Psoas muscle (tissue), 8 donors: ENCODE measurements at places on chromosomes 11 and 22. TPM values are rescaled to one million over a fixed set of nuclear protein-coding genes. Genes with fewer than 3 reads are reported as not detected.
A peak's percentile ranks its signal among the peaks of the same experiment; 100 is the strongest.

- H3K27ac ChIP-seq: no peak overlapping the region
- no peaks in the 10 kb centered on the region for H3K4me1 ChIP-seq
- H3K36me3 ChIP-seq: no peaks in the 10 kb centered on the region
- no peak for DNase-seq
Measured at GRCh38 chr22:45529971-45530575, 27.4 kb downstream of the FBLN1 start.

DNA sequence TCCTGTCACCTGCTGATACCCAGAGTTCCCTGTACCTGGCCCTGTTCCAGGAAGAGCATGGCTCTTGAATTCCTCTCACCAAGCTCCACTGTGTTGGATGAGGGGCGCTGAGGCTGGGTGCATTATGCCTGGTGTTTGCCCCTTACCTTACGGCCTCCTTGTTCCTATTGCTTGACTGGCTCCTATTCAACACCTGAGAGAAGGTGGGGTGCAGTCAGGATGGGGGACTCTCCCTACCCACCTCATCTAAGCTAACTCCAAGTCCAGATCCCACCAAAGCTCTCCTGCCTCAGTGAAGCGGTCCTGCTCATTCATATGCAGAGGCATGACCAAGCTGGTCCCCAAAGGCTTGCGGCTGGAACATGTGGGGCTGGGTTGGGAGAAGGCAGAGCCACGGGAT is 35.8 kb upstream of the RIC3 start:
- DNase-seq: no peak
- H3K4me3 ChIP-seq: no peak overlapping the region
- peaks cover 27% of the 10 kb centered on the region for H3K27me3 ChIP-seq
- H3K36me3 ChIP-seq: no peaks in the 10 kb centered on the region
- no peaks in the 10 kb centered on the region for H3K4me1 ChIP-seq
- H3K27ac ChIP-seq: no peak overlapping the region

DNA sequence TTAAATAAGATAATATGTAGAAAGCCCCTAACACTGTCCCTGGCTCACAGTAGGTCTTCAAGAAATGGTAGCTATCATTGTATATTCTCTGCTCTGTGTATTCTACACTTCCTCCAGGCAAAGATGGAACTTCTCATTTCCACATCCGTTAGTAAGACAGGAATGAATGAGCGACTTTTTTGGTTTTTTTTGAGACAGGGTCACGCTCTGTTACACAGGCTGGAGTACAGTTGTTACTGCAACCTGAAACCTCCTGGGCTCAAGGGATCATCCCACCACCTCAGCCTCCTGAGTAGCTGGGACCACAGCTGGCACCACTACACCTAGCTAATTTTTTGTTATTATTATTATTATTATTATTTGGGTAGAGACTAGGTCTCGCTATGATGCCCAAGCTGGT is 2.3 kb upstream of the CLPB start:
- H3K27ac ChIP-seq: no peak overlapping the region
- H3K36me3 ChIP-seq: no peaks in the 10 kb centered on the region
- H3K4me3 ChIP-seq: no peak overlapping the region
- no peak for DNase-seq
- H3K27me3 ChIP-seq: no peaks in the 10 kb centered on the region
- peaks cover 9% of the 10 kb centered on the region for H3K4me1 ChIP-seq

GRCh38 chr11:101453682-101454081 is 130.1 kb downstream of the TRPC6 start:
- H3K27ac ChIP-seq: no peak overlapping the region
- no peak for DNase-seq
- H3K4me1 ChIP-seq: no peaks in the 10 kb centered on the region
- no peaks in the 10 kb centered on the region for H3K27me3 ChIP-seq

DNA sequence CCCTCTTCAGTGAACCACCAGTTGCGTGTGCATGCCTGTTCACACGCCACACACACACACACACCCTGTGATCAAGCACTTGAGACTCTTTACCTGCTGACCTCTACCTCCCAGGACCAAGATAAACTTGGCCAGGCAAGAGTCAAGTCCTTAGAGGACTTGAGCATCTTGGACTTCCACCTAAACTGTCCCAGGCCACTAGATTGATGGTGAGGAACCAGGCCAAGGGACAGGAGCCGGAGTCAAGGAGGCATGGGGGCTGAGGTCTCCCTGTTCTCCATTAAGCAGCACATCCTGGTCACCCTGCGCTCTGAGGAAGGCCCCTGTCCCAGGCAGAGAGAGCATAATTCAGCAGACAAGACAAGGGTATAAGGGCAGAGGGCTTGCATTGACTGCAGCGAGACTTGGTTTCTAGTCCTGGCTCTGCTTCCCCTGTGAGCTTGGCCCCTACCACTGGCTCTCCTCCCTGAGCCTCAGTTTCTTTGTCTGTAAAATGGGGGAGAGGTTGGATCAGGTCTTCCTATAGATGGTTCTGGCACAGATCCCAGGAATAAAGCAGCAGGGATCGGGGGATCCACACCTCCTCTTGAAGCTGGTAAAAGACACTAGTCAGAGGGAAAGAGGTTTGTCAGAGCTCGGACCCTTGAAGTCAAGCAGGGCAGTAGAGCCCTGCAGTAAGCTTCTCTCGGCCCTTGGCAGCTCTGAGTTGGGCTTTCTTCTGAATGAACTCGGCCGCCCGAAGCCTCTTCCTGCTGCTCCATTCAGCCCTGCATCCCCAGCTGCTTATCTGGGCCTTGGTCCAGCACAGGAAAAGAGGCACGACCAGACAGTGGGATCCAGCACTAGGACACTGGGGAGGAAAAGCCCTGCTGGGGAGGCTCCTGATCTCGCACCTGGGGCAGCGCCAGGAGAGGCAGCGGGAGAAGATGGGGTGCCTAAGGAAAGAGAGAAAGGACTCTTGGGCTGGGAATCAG is 2.0 kb downstream of the CREB3L1 start:
- H3K27ac ChIP-seq: no peak overlapping the region
- peak; percentile 76 for DNase-seq
- no peaks in the 10 kb centered on the region for H3K36me3 ChIP-seq
- peak overlapping the region; percentile 65 for H3K4me3 ChIP-seq
- H3K27me3 ChIP-seq: peaks cover 15% of the 10 kb centered on the region

DNA sequence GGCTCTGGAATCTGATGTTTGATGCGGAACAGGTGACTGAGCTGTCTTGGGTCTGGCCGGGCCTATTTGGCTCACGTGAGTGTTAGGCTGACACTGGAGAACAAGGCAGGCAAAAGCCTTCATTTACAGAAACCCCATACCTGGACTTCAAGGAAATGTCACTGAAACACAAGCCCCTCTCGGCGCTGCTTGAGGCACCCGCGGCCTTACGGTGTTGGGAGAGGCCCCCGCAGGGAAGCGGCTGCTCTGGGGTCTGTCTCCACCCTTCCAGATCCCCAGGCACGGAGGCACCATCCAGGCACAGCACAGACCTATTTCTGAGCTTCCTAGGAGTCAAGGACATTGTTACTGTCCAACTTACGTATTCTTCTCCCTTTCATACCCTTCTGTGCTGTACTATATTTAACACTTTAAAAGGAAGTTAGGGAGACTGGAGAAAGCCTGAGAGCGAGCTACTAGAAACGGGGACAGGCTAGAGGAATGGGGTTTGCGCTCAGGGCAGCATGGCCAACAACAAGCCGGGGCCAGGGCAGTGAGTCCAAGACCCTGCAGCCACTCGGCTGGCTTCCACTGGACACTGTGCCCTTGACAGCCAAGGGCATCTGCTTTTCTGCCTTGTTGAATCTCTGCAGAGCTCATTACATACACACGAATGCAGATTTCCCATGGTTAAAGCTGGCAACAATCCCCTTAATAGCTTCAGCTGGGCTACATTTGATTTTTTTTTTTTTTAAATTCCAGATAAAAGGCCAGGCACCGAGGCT is 23.8 kb downstream of the DRD4 start:
- H3K36me3 ChIP-seq: peaks cover 3% of the 10 kb centered on the region
- peaks cover 2% of the 10 kb centered on the region for H3K4me1 ChIP-seq
- H3K4me3 ChIP-seq: no peak overlapping the region
- H3K27ac ChIP-seq: no peak overlapping the region
- no peak for DNase-seq

GRCh38 chr11:6705905-6706535 is 22.9 kb upstream of the MRPL17 start:
- H3K27me3 ChIP-seq: no peaks in the 10 kb centered on the region
- no peak for DNase-seq
- H3K27ac ChIP-seq: no peak overlapping the region
- H3K4me1 ChIP-seq: peaks cover 4% of the 10 kb centered on the region
- H3K36me3 ChIP-seq: no peaks in the 10 kb centered on the region
- no peak overlapping the region for H3K4me3 ChIP-seq

- H3K27me3 ChIP-seq: no peaks in the 10 kb centered on the region
- no peak overlapping the region for H3K27ac ChIP-seq
- DNase-seq: no peak
- H3K36me3 ChIP-seq: no peaks in the 10 kb centered on the region
Measured at GRCh38 chr11:58285483-58286040, 17.5 kb upstream of the OR10W1 start.

The GRIA4 gene
- not detected for total RNA-seq

The CLCF1 gene
- total RNA-seq: 0.95 TPM
